ENCODE measurements at places on chromosomes 5 and 9.
A peak's percentile ranks its signal among the peaks of the same experiment; 100 is the strongest.

DNA sequence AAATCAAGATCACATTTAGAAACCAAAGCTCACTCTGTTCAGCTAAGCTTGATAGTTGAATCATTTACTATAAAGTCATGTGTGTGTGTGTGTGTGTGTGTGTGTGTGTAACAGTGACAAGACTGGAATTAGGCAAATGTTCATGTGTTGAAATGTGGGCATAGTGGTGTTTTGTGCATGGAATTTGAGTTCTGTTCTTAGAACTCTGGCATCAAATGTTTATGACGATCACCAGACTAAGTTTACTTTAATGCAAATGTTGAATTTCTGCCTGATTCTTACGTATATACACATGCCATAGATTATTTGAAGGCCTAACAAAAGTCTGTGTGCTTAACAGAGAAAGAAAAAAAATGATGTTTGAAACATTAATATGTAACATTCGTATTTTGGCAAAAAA is 72.8 kb upstream of the COL5A1 start:
- no peak for DNase-seq

GRCh38 chr5:86997516-86997915 is 270.2 kb upstream of the RASA1 start:
- no peak for DNase-seq

- DNase-seq: no peak
Measured at GRCh38 chr5:139394654-139395566, at the start of gene PROB1. Gene PROB1 (minus strand): TSS chr5:139395104. CDS start chr5:139395081, 23 bp downstream.

GRCh38 chr9:115633104-115633503 is 515.1 kb upstream of the TNC start:
- no peak for DNase-seq

- DNase-seq: no peak
Measured at GRCh38 chr9:113946496-113947115, 70.5 kb downstream of the ZNF618 start.

DNA sequence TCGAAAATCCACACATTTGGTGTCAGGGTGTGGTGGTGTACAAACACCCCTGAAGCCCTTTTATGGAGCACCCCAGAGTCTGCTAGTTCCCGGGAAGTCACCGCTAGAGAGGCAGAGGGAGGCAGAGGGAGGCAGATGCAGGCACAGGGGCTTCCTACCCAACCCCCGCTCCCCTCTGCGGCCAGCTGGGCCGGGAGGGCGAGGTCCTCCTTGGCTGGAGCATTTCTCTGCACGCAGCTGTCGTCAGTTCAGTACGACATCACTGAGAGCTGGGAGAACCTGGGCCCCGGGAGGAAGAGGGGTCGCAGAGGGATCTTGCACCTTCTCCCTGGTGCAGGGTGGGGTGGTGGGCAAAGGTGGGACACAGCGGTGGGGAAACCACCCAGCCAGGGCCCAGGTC is 15.8 kb upstream of the UBAC1 start:
- DNase-seq: no peak

DNA sequence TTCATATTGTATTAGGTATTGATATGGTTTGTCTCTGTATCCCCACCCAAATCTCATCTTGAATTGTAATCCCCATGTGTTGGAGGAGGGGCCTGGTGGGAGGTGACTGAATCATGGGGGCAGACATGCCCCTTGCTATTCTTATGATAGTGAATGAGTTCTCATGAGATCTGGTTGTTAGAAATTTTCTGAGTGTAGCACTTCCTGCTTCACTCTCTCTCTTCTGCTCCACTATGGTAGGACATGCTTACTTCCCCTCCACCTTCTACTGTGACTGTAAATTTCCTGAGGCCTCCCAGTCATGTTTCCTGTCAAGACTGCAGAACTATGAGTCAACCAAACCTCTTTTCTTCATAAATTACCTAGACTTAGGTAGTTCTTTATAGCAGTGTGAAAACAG is 187.4 kb upstream of the SLC24A2 start:
- no peak for DNase-seq

- no peak for DNase-seq
Measured at GRCh38 chr5:170473642-170474041, 30.2 kb upstream of the KCNIP1 start.

DNA sequence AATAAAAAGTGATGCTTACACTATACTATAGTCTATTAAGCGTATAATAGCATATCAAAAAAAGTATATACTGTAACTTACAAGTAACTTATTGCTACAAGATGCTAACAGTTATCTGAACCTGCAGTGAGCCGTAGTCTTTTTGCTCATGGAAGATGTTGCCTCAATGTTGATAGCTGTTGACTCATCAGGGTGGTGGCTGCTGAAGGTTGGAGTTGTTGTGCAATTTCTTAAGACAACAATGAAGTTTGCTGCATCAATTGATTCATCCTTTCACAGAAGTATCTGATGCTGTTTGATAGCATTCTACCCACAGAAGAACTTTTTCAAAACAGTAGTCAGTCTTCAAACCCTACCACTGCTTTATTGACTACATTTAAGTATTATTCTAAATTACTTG is 7.8 kb upstream of the C9orf40 start:
- peak; percentile 64 for DNase-seq

DNA sequence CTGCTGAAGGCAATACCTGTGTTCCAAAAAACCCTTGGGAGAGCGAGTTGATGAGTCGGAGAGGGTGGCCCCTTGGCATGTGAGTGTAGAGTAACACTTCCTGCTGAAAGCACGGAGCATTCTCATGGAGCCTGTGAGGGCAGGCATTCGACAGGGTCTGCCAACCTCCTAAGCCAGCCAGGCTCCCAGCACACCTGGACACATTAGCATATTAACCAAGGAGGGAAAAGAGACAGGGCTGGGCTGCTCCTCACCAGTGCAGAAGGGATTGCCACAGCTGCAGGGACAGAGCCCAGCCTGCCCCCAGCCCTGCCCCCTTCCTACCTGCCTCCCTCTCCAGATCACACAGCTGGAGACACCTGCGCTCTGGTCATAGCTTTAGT is 46.4 kb upstream of the SEMA4D start:
- no peak for DNase-seq

DNA sequence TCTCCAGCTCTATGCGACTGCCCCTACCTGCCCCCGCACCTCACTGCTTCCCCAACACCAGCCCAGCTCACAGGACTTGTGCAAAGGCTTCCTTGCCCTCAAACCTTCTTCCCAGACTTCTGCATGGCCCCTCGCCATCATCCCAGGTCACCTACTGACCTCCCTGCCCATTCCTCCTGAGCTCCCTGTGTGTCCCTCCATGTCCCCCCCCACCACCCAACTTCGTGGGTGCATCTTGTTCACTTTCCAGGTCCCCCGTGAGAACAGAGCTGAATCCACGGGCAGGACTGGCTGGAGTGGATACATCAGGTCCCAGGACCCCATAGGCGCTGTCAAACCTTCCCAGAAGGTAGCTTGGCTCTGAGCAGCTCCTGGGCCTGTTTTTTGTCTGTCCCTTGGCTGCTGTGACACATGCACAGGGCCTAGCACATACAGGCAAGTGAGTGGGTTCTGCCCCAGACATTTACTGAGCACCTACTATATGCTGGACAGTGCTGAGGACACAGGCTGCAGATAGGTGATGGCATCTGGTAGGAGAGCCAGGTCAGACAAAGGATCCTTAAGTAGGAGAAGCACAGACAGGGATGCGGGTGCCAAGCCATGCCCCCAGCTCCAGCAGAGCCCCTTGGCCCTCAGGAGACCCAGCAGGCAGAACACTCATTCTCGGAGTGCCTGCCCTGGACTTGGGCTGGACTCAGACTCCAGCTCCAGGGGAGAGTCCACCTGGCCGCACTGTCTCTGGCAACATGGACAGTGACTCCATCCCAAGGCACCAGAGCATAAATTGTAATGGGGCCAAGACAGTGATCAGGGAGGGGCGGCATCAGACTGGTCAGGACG is 15.0 kb downstream of the NINJ1 start:
- no peak for DNase-seq

GRCh38 chr9:15352306-15352705 is 45.3 kb upstream of the TTC39B start:
- no peak for DNase-seq

DNA sequence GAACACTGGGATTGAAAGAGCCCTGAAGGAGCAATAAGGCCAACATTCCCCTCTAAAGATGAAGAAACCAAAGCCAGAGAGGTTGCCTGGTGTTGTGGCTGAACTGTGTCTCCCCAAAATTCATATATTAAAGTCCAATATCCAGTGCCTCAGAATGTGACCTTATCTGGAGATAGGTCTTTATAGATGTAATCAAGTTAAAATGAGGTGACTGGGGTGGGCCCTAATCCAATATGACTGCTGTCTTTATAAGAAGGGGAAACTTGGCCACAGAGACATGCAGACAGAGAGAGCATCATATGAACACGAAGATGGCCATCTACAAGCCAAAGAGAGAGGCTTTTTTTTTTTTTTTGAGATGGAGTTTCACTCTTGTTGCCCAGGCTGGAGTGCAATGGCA is 66.9 kb upstream of the PLPP1 start:
- no peak for DNase-seq

- no peak for DNase-seq
Measured at GRCh38 chr5:172441262-172441751, 13.0 kb downstream of the SH3PXD2B start.

GRCh38 chr5:73859696-73860095 is 233.7 kb downstream of the ARHGEF28 start:
- DNase-seq: no peak

DNA sequence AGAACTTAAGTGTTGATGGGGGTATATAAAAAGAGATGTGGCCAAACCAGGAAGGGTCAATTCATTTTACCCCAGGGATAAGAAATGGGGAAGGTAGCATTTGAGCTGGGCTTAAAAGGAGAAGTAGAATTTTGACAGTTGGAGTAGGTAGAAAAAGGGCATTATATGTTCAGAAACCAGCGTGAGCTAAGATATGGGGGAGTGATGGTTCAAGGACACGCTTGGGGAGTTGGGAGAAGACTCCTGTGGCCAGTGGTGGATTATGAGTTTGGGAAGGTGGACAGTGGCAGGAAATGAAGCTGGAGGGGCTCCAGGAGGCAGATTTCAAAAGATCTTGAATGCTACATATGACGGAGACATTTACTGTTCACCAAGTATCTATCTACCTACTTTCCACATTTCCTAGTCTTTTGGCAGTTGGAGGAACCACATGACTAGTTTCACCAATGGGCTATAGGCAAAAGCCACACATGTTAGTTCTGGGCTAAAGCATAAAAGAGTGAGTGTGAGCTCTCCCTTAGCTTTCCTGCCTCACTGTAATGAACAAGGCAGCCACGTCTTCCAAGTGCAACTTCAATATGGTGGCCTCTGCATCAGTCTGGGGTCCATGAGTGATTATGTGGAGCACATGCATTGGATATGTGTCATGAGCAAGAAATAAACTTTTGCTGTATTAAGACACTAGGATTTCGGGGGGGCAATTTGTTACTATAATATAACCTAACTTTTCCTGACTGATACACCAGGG is 15.7 kb upstream of the GSN start:
- no peak for DNase-seq

GRCh38 chr5:139657363-139658321 is 9.5 kb downstream of the CXXC5 start:
- no peak for DNase-seq

GRCh38 chr9:91185193-91185886 is 176.4 kb downstream of the AUH start:
- no peak for DNase-seq

- DNase-seq: no peak
Measured at GRCh38 chr5:99441235-99441634, 512.4 kb upstream of the CHD1 start.

DNA sequence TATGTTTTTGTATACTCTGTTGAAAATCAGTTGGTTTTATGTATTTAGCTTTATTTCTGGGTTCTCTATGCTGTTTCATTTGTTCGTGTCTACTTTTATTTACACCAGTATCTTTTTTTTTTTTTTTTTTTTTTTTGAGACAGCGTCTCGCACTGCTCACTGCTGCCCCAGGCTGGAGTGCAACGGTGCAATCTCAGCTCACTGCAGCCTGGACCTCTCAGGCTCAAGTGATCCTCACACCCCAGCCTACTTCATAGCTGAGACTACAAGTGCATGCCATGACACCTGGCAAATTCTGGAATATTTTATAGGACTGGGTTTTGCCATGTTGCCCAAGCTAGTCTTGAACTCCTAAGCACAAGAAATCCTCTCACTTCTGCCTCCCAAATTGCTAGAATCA is 869.4 kb upstream of the CDH6 start:
- DNase-seq: no peak

DNA sequence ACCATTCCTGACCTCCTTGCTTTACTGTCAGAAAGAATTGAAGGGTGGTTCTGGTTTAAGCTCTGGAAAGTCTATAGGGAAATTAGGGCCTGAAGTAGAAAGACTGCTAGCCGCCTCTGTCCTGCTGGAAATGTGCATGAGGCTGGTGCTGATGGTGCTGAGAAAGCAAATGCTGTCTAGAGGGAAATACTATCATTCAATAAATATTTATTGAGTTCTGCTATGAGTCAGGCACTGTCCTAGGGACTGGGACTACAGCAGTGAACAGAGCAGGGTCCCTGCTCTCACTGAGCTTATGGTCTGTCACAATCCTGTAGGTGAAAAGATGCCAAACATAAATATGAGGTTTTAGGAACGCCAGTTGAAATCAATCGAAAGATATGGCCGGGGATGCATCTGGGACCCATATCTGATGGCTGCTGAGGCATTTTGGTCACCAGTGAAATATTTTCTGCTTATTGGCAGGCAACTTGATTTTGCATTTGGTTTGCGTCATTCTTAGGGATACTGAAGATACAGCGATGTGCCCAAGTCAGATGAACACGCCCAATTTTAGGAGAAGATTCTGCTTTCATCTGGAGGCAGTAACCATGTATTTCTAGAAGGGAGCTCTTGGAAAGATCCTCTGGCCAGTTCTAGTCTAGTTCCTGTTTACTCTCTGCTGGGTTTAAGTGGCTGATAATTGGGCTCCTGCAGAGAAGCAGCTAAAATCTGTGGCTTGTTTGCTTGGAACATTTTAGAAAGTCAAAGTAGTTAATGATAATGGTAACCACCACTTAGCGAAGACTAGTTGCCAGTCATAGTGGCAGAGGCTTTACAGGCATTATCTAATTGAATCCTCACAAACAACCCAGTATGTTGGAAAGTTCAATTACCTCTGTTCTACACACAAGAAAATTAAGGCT is 73.3 kb downstream of the INSYN2B start:
- no peak for DNase-seq

DNA sequence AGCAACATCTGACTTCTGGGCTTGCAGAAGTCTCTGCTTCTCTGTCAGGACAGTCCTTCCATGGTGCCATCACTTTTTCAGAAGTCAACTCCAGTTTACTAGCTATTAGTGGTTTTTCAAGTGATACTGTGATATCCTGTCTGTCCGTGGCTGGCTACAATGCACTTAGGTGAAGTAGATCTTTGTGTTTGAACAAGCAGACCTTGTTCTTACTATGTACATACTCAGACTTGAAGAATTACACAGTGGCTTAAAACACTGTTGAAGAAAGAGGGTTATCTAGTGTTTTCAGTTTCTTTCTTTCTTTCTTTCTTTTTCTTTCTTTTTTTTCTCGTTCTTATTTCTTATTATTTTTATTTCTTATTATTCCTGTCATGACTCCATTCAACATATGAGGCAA is 228.7 kb downstream of the NTRK2 start:
- DNase-seq: no peak

- peak; percentile 85 for DNase-seq
Measured at GRCh38 chr9:73023025-73023541, 70.2 kb upstream of the ALDH1A1 start.
